ENCODE measurements at places on chromosomes 7 and 10.

DNA sequence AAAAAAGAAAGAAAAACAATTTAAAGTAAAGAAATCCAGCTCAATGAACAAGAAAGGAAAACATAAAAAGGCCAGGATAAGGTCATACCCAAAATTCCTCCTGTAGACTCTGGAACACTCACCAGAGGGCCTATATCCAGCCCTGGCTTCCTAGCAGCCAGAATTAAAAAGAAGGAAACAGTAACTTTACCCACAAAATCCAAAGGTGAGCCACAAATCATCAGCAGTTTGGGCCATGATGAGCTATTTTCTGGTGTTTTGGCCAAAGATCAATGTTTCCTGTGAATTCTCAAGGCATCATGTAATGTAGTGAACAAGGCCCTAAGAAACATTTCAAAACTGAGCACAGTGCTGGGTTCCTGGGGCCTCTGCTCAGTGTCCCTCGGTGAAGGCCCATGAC is 87.8 kb downstream of the LARP4B start:
- DNase-seq, result no peak

GRCh38 chr7:25665903-25666670 is 437.8 kb upstream of the NPVF start:
- no peak for DNase-seq

DNA sequence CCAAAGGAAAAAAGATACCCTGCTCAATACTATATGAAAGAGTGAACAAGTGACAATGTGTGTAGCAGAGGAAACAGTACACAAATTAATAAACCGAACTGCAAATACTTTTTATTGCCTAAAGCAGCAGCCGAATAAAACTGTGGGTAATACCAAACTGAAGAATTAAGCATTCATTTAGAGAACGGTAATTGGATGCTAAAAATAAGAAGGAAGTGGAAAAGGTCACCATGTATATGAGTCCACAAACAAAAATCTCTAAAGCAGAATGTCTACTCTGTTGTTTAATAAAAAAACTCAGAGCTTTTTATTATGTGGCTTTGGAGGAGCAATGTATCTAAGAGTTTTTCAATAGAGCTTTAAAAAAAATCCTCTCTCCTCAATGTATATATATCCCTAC is 87.9 kb downstream of the ETV1 start:
- no peak for DNase-seq

DNA sequence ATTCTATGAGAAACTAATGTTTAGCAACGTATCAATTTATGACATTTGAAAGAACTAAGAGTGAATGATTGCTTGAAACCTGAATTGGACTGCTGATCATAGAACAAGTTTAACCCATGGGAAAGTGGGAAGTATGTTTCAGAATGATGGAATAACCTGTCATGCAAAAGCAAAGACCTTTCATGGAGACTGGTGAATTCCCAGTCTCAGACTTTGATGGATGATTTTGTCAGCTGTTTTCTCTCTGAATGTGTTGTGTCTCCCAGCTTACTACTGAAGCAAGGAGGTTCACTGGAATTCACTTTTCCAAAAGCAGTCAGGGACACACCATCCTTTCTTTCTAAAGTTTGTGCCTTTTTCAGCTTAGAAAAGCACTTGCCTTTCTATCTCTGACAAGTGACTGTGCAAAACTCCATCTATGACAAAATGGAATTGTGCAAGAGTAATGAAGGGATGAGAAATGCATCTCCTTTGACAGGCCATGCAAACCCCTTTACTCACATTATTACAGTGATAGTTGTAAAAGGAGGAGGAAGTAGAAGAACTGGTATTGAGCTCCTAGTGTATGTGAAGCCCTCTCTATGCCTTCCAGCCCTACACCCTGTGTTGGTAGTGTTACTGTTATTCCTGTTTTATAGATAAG is 176.1 kb downstream of the PRKG1 start:
- no peak for DNase-seq

- DNase-seq, result no peak
These were observed 78.6 kb upstream of the HDAC9 start for GRCh38 chr7:18416988-18417387.

GRCh38 chr7:87935384-87935706 is 1.3 kb downstream of the ADAM22 start:
- DNase-seq, result no peak

DNA sequence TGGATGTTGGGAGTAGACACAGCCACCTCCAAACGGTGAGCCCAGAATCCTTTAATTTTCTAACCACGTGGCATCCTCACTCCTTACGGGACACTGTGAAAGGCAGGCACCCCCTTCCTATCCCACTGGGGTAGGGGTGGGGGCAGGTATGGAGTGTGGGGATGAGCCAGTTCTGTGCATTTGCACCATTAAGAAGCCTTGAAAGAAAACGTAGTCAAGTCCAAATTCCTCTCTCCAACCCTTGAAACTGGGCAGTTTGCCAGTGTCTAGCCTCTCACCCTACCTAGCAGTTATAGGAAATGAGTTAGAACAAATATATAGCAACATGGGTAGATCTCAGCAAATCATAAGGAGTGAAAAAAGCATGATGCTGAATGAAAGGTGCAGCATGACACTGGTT is 92.4 kb upstream of the LEP start:
- DNase-seq, result no peak

DNA sequence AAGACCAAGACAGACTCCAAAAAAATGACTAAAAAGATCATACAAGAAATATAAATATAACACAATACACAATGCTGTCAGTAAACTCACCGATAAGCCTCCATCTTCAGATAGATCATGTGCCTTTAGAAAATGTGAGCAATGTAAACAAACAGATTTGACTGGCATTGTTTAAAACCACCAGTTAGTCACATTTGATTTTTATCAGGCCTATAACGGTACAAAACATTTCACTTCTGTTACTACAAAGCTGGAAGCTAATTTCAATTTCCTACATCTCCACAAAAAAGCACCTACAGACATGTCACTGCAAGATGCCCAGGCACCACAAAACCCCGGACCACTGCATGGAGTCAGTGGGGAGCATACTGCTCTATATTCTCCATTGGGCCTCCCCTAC is 18.9 kb downstream of the SGMS1 start:
- no peak for DNase-seq

DNA sequence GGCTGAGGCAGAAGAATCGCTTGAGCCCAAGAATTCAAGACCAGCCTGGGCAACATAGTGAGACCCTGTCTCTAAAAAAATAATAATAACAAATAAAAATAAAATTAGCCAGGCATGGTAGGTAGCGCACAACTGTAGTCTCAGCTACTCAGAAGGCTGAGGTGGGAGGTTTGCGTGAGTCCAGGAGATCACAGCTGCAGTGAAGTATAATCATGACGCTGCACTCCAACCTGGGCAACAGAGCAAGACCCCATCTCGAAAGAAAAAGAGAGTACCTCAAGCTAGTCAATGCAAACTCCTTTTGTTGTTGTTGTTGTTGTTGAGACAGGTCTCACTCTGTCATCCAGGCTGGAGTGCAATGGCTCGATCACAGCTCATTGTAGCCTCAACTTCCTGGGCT is 34.0 kb upstream of the NFE2L3 start:
- DNase-seq, result no peak

DNA sequence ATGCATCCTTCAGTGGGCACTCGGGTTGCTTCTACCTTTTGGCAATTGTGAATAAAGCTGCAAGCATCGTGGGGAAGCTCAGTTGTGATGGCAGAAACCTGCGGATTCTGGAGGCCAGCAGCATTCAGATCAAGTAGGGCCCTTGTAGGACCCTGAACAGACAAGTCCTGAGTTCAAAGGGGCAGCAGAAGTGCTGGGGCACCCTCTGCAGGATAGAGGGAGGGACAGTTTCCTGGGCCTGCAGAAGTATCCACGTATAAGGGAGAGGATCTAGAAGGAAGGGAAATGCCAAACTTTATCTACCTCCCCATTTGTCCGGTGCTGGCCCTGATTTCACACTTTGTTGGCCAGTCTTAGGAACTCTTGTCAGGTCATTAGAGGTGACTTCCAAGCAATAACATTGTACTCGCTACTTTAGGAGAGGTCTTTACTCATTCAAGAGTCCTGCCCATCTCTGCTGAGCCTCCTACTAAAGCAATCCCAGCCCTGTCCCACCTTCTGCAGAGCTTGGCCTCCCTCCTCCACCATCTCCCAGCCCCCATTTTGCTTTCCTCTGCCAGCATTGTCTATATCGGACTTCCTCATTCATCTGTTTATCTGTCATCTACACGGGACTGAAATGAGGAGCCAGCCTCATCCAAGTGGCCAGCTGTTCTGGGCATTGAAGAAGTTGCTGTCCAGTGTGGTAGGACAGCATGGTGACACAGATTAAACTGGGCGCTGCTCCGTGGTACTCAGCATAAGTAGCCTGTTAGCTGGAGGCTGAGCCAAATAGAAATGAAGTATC is 26.6 kb upstream of the R3HCC1L start:
- DNase-seq, result no peak

- DNase-seq, result no peak
These were observed 376.8 kb upstream of the PHF14 start for GRCh38 chr7:10596827-10597226.

GRCh38 chr10:113553149-113553548 is 296 bp downstream of the HABP2 start:
- no peak for DNase-seq

GRCh38 chr7:127882313-127882920 is 148.8 kb downstream of the LRRC4 start:
- no peak for DNase-seq
